ENCODE measurements at places on chromosomes 3 and 15.

DNA sequence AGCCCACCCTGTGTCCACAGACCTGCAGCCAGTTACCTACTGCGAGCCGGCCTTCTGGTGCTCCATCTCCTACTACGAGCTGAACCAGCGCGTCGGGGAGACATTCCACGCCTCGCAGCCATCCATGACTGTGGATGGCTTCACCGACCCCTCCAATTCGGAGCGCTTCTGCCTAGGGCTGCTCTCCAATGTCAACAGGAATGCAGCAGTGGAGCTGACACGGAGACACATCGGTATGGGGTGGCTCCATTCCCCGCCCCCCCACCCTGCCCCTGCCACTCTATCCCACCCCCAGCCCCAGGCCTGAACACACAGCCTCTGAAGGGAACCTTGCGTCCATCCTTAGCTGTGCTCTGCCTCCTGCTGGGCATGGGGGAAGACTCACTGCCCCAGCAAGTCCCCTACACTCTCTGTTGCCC, 73.2 kb downstream of the AAGAB start:
- DNase-seq: no peak

GRCh38 chr3:17670749-17671148, 71.7 kb downstream of the TBC1D5 start:
- no peak for DNase-seq

DNA sequence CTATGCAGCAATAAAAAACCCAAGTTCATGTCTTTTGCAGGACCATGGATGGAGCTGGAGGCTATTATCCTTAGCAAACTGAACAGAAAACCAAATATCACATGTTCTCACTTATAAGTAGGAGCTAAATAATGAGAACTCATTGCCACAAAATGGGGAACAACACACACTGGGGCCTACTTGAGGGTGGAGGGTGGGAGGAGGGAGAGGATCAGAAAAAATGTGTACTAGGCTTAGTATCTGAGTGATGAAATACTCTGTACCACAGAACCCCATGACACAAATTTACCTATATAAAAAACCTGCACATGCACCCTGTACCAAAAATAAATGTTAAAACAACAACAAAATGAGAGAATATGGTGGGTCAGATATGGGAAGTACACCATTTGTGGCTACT, 49.6 kb upstream of the AADACL2 start:
- DNase-seq: no peak

- DNase-seq: no peak
Measured at GRCh38 chr3:71672807-71673206, 52.4 kb downstream of the EIF4E3 start.

DNA sequence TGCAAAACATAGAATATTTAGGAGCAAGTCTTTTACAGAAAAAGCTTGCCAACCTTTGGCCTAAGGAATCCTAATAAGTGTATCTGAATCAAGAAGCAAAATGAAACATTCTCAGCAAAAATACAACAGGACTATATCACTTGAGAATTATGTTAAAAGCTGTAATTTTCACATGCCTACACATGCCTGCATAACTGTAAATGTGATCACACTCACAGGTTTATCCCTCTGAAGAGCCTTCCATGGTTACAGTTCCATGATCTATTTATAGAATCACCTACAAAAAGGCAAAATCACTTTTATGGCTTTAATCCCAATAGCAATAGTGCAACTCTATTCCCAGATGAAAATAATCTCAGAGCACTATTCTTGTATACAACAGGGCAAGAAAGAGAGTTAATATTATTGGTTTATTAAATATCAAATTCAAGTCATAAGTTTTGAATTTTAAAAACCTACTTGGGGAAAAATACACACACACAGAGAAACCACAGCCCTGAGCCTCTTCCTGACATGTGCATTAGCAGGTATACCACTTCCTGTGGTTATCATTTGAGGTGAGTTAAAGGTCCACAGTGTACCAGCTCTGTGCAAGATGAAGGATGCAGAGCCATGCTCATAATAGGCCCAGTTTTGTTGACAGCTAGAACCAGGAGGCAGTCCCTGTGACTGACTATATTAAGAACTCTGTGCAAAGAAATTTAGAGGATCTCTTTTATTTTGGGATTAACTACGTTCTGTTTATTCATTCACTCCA, 252.5 kb upstream of the TGFBR2 start:
- no peak for DNase-seq

DNA sequence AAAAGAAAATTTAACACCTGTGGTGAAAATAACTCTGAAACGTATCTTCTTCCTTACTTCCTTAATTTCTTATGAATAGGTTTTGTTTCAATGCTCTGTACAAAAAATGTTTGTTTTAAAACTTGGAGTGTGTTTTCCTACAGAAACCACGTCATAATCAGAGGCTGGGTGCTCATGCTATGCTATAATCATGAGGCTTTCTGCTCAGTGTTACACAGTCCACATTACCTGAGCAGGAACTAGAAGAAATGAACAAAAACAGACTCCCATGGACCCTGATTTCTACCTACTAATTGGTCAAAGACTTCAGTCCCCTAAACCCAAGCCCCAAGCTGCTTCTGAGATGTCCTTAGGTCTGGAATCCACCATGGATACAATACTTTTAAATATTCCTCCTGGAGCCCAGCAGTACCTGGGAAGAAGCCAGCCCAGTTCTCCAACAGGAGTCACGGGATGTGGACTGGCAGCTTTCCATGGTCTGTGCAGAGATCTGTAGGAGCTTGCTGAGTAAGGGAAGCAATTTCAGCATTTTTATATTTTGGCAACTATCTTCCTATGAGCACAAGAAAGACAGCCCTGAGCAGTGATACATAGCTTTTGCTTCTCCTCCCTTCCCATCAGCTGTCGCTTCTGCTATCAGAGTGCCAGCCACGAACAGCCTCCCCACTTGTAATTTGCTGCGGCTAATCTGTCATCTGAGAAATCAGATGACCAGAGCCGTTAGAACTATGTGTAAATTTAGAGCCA, 65.6 kb downstream of the WDR72 start:
- DNase-seq: no peak

- DNase-seq: no peak
Measured at GRCh38 chr3:64340641-64341101, 115.4 kb upstream of the PRICKLE2 start.

GRCh38 chr15:63188926-63189871, at the start of gene RAB8B:
Gene RAB8B, plus strand, starts transcription at chr15:63189606. Its CDS starts 19 bp downstream, at chr15:63189625.
- peak; percentile 98 for DNase-seq

GRCh38 chr3:194333212-194333980, 17.7 kb downstream of the CPN2 start:
- DNase-seq: peak; percentile 82

DNA sequence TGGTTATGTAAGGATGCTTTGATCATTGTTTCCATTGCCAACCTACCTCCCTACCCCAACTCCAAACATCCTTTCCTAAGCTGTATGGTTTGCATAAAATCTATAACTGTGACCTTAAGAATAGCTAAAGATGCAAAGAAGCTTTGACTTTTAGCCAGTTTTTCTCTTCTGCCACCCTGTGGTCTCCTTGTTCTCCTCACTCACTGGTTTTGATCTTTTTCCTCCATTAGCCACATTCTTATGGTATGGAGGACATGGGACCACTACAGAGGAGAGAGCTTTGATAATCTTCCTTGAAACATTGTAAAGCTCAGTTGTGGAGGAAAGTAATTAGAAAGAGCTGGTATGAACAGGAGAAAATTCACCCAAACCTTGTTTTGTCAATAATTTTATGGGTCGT, 115.9 kb downstream of the NEK11 start:
- DNase-seq: no peak

DNA sequence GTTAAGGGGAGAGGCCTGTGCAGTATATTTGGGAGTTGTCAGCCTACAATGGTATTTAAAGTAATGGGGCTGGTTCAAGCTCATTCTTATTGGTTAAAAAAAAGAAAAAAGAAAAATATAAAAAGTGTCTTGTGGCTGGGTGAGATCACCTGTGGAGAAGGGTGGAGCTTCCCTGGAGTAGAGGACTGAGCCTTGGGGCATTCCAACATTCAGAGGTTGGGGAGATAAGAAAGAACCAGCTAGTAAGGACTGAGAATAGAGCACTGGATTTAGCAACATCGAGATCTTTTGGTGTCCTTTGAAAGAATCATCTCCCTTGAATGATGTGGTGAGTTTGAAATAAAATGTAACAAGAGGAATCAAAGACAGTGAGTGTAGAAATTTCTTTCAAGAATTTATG, 5.2 kb downstream of the SLC49A4 start:
- DNase-seq: no peak

GRCh38 chr15:27831384-27832236, 267.5 kb downstream of the OCA2 start:
- DNase-seq: no peak

GRCh38 chr3:3589715-3590130, 209.5 kb upstream of the LRRN1 start:
- no peak for DNase-seq

DNA sequence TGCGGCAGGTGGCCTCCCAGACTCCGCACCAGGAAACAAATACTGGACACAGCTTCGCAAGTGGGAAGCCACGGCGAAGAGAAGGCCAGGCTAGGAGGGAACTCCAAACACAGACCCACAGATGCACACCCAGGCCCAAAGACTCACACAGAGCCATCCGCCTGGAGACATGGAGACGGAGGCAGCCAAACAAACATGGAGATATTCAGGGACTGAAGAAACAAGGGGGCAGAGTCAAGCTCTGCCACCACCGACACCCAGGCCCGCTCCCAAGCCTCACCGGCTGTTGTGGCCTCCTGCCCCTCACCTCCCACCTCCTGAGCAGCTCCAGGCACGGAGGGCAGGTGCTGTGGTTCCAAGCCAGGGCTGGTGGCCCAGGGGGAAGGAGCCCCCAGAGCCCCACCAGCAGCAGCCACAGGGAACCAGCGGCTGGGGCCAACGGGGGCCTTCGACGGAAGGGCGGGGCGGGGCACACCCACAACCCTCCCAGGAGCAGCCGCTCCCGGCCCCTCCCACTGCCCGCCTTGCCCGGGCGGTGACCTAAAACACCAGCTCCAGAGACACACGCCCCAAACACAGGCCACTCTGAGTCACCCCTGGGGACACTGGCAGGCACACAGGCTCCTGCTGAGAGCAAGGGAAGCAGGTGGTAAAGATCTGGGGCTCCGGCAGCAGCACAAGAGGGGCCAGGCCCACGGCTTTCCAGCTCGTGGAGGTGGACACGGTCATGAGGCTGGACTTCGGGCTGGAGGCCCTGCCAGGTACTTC, 31.9 kb downstream of the TNK2 start:
- no peak for DNase-seq

- DNase-seq: no peak
Measured at GRCh38 chr3:47614788-47615187, 36.1 kb upstream of the CSPG5 start.

GRCh38 chr3:150370122-150370602, 37.9 kb upstream of the TSC22D2 start:
- no peak for DNase-seq

- no peak for DNase-seq
Measured at GRCh38 chr15:71278989-71279756, 163.9 kb downstream of the THSD4 start.

Measured in WERI-Rb-1 (cell line).